ENCODE measurements at places on chromosomes 13 and 19.

- no peak for DNase-seq
Measured at GRCh38 chr19:54414156-54414555, 1.1 kb upstream of the TTYH1 start.

DNA sequence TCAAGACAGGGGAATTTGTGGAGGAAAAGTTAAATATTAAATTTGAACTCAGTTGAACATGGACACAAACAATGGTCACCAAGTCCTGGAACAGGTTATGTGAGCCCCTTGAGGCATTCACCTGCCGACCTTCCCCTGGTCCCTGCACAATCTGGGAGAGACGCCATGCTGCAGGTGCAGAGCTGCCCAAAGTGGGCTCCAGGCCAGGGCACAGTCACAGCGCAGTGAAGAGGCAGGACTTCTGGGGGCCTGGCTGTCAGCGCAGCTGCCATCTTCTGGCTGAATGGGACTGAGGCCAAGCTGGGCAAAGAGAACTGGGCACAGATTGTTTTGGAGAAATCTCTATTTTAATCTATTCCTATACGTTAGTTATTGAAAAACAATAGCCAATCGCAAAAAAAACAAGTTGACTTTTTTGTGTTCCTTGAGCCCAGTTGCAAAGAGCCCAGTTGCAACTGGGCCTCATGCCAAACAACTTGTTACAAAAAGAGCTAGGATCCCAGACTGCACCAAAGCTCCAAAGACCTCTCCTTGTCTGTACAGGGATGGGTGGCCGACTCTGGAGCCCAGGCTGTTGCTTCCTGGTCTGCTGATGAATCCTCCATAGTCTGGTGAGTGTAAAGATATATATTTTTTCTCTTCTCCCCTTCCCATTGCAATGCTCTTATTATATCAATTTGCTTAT lies 1.2 kb upstream of the ZNF626 start:
- no peak for DNase-seq

GRCh38 chr13:66950666-66951065 lies 279.5 kb downstream of the PCDH9 start:
- DNase-seq: no peak

DNA sequence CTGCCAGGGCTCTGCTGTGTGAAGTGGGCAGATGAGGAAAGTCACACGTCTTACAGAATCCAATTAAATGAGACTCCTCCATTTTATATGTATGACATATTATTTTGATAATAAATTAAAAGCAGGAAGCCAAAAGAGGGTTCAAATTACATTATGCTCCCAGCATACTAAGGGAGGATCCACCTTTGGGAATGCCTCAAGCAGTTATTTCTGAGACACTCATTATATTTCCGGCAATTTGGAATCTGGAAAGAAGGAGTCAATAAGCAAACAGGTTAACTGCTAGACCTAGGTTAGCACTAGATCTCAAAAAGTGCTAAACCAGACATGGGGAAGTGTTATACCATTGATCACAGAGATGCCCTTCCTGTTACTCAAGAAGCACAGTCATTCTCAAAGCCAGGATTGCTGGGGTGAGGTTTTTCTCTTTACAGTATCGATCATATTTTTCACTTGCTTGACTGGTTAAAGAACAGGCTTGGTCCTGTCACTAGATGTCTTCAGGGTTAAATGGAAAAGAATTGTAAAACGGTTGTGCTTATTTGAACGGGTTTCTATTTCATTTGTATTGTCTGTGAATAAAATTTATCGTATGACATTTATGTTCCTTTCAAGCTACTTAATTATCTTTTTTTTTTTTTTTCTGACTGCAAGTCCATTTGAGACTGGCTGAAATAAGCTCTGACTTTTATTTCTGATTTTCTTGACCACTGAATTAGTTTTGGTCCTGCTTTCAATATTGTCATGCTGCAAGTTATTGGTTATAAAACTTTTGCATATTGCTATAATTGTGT lies 523.2 kb downstream of the KLF12 start:
- no peak for DNase-seq

DNA sequence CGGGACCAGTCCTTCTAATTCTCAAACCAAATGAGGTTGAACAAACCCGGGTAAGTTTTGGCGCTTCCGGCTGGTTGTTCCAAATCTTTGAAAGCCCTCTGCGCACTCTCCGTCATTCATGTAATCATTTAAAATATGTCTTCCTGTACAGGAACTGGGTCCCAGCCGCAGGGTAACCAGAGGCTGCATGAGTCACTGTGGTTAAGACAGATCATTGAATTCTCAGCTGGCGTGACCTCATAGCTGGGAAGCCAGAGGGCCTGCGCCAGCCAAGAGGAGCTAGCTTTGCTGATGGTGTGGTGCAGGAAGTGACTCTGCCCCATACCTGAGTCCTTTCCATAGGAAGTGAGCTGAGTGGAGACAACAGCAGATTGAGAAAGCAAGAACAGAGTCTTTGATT lies 135.2 kb downstream of the TSHZ3 start:
- DNase-seq: peak; percentile 73

DNA sequence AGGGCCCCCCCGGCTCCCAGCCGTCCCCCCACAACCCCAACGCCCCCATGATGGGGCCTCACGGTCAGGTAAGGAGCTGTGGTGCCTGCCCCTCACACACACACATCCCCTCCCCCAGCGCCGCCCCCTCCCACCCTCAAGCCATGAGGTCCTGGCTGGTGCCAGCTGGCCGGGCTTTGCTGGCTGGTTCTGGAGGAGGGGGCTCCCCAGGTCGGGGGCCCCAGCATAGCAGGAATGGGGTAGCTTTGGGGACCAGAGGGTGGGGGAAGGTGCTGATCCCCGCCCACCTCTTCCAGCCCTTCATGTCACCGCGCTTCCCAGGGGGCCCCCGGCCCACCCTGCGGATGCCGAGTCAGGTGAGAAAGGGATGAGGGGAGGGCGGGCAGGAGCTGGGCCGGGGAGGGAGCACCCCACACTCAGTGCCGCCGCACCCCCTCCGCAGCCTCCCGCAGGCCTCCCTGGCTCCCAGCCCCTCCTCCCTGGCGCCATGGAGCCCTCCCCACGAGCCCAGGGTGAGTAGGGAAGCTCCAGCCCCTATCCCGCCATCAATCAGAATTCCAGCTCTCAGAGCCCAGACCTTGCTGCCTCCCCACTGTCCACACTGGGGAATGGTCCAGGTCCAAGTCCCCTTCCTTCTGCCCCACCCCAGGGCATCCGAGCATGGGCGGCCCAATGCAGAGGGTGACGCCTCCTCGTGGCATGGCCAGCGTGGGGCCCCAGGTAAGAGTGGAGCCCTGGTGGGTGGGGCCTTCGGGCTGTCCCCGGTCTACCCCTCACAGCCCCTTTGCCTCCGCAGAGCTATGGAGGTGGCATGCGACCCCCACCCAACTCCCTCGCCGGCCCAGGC lies 6.4 kb downstream of the ISYNA1 start:
- DNase-seq: no peak
